ENCODE measurements at places on chromosomes 3 and 15.

- no peak for DNase-seq
Measured at GRCh38 chr3:56131974-56132590, 336.2 kb downstream of the ERC2 start.

- DNase-seq, result no peak
Measured at GRCh38 chr3:52487788-52488691, 7.1 kb upstream of the STAB1 start.

- DNase-seq, result peak; percentile 22
Measured at GRCh38 chr3:197750858-197751737, 1.4 kb downstream of the FYTTD1 start.

GRCh38 chr3:49721596-49721895, 2.1 kb upstream of the AMIGO3 start:
- DNase-seq, result no peak

GRCh38 chr3:133943639-133944141, 48.0 kb upstream of the RAB6B start:
- no peak for DNase-seq

GRCh38 chr3:151387842-151388241, 3.3 kb upstream of the P2RY12 start:
- no peak for DNase-seq

DNA sequence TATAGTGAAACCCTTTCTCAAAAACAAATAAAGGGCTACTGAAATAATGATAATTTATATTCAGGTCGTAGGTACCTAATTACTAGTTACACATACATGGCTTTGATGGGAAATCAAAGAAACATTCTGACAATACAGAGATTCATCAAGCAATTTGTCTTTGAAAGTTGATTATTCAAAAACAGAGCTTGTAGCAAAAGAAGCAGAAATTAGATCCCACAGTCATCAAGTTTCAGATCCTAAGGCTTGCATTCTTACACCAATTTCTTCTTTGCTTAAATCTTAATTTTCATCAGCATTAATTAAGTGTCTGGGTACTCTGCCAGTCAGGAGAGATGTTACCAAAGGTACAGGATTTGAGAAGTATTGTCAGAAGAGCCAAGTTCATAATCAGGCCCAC, 1.5 kb upstream of the HEXA start:
- DNase-seq, result no peak

- DNase-seq, result no peak
Measured at GRCh38 chr15:101781928-101782327, 21.4 kb upstream of the OR4F6 start.

DNA sequence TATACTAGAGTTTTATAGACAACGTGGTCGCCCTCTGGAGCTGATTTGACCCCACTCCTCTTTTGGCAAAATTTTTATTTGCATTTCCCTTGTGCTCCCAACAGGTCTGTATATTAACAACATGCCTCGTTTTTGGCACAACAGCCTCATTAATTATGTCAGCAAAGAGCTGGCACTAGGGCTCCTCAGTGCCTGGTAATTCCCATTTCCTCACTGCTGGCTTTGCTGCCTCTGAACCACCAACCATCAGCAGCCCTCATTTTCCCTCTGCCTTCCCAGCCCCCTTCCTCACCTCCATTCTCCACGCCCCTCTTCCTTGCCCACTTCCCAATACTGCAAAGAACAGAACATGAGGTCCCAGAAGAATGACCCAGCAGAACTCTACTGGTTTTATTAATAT, 204.8 kb downstream of the ABHD5 start:
- no peak for DNase-seq

GRCh38 chr15:45157974-45158373, 28.2 kb downstream of the DUOX1 start:
- no peak for DNase-seq

DNA sequence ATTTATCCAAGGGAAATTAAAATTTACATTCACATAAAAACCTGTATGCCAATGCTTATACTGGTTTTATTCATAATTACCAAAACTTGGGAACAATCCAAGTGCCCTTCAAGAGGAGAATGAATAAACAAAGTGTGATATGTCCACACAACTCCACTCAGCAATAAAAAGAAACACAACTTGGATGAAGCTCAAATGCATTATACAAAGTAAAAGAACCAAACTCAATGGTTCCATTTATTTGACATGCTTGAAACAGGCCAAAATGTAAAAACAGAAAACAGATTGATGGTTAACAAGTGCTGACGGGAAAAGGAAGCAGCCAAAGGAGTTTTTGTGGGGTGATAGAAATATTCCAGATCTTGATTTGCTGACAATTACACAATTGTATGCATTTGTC, 23.5 kb downstream of the OCA2 start:
- no peak for DNase-seq

DNA sequence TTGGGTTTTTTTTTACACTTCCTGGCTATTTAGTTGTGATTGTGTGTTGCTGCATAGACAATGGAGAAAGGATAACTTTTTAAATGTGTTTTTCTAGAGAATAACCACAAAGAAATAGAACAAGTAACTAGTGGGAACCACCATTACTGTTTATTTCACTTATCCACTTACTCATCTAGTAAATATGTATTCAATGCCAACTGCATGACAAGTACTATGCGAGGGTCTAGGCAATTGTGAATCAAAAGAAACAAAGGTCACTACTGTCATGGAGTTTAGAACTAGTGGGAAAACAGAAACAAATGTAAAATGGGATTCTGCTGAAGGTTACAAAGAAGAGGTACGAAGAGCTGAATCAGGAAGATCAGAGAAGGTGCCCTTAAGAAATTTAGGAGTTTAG, 600.9 kb upstream of the ROBO2 start:
- no peak for DNase-seq

DNA sequence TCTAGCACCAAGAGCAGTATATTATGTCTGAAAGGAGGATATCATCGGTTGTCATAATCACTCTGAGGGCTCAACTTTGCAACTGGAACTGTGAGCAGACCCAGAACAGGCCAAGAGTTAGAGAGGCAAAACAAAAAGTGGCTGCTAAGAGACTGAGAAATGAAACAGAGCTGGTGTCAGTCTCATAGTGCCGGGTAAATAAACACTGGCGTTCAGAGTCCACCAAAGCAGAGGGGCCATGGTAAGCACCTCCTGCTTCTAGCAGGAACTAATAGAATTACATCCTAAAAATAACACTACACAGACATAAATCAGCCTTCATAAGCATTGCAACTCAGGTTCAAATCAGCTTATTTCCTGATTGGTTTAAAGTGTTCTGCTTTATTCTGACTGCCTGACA, 10.3 kb upstream of the IL12A start:
- no peak for DNase-seq

GRCh38 chr3:195460091-195460713, 17.4 kb upstream of the ACAP2 start:
- no peak for DNase-seq

DNA sequence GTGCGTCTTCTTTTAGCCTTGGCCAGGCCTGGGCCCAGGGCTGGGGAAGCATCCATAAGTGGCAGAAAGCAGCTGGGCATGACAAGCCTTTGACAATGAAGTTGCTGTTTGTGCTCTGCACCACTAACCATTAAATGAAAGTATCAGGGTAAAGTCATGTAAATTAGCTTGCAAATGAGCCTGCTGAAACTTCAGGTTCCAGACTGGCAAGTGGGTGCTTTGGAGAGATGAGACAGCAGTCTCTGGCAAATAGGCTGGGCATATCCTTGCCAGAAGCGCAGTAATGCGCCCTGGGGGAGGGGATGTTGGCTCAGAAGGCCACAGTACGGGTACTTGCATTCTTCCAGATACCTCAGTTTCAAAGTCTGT, 40.7 kb downstream of the RAB6B start:
- no peak for DNase-seq

DNA sequence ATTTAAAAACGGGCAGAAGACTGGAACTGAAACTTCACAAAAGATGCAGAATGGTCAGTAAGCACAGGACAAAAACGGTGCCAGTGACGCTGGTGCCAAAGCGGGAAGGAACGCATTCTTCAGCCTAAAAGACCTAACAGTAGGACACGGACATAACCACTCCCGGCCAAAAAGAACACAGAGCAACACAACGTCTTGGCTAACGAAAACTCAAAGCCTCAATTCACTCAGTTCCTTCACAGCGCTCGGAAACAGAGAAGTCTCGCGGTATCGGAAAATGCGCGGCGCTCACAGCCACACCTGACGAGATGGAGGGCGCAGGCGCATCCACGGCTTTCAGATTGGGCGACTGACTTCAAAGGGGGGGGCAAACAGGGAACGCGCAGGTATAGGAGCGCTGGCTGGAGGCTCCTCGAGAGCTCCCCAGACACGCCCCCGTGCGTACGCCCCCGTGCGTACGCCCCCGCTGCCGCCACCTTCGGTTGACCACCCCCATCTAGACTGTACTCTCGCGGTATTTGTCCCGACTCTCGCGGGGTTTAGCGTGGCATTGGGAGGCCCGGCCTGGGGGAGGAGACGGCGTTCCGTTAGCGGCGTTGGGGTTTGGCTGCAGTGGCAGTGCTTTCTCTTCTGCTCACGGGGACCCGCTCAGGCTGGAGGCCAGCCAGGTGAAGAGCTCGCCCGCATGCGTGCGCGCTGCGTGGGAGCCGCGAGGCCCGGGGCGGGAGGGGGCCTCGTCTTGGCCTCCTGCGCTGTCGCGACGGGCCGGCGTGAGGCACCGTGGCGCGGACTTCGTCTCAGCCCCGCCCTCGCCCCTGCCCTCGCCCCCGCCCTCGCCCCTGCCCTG, at the start of gene NKTR:
NKTR (plus strand) TSS at position 576 of the 847 bp plus-strand sequence. CDS start 321 bp downstream, outside the sequence.
- DNase-seq, result peak; percentile 98

DNA sequence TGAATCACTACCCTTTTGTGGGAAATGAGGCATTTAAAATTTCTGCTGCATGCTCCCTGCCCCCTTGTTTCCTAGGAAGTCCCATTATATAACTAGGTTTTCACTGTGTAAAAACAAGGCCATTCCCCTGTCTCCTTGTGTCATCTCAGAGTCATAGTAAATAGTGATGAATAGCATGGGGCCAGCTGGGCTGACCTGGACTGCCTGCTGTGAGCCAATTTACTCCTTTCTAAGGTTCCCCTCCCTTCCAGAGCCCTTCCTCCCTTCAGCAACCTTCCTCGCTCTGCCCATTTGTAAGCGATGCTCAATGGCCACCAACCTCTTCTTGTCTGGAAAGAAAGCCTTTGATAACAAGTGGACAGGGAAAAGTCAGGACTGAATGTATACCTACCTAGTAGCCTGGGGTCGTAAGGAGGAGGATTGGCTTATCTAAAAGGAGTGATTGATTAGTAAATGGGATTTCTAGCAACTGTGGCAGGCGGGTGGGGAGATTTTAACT, 11.7 kb downstream of the ITGA11 start:
- DNase-seq, result no peak

GRCh38 chr3:5520237-5520636, 332.7 kb downstream of the EDEM1 start:
- no peak for DNase-seq

- DNase-seq, result no peak
Measured at GRCh38 chr3:126083511-126083912, 412 bp downstream of the SLC41A3 start.

- DNase-seq, result no peak
Measured at GRCh38 chr3:15612001-15612400, 10.5 kb downstream of the BTD start.

DNA sequence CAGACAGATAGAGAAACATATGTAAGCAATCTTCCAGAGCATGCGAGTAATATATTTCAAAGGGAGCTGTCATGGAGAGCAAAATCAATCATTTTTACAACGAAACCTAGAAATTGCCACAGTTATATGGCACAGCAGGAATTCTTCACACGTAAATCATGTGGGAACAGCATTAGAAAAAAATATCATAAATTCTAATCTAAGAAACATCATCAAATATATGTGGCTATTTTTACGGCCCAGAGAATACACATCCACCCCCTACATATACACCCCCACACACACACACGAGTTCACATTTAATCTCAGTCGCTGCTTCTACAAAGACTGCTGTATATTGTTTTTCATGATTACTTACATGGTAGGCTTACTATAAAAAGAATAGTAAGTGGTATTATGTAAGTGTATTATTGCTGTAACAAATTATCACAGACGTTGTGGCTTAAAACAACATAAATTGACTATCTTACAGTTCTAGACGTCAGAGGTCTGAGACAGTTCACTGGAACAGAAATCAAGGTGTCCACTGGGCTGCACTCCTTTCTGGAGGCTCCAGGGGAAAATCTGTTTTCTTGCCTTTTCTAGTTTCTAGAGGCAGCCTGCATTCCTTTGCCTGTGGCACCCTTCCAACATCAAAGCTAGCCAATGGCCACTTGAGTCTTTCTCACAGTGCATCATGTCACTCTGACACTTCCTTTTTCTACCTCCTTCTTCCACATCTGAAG, 363.3 kb downstream of the ULK4 start:
- DNase-seq, result no peak

DNA sequence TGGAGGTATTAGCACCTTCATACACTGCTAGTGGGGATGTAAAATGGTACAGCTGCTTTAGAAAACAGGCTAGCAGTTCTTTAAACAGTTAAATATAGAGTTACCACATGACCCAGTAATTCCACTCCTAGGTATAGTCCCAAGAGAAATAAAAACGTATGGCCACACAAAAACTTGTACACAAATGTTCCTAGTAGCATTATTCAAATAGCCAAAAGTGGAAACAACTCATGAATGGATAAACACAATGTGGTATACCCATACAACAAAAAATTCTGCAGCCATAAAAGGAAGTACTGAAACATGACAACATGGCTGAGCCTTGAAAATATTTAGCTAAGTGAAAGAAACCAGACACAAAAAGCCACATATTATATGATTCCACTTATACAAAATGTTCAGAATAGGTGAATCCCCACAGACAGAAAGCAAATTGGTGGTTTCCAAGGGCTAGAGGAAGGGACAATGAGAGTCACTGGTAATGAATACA, 40.8 kb upstream of the KLF13 start:
- no peak for DNase-seq

DNA sequence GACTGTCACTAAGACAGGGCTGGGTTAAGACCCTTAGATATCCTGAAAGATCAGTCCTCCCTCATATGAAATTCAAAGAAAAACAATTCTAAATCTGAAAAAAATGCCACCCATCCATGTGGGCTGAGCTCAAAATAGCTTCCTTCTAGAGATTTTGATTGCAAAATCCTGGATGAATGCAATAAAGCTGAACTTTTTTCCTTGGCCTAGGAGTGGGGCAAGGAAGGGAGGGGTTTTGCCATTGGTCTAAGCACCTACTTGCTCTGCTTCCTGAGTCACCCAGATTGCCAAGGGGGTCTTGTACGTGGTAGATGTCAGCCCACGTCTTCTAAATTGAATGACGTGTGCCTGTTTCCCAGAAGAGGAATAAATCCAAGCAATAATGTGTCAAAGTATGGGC, 15.3 kb upstream of the SMAD3 start:
- no peak for DNase-seq

GRCh38 chr3:189144645-189145044, 27.1 kb upstream of the TPRG1 start:
- DNase-seq, result peak; percentile 19

GRCh38 chr15:72406936-72407335, 8.8 kb downstream of the TMEM202 start:
- no peak for DNase-seq
